ENCODE measurements at places on chromosomes 6 and 20. TPM values are rescaled to one million over a fixed set of nuclear protein-coding genes. Genes with fewer than 3 reads are reported as not detected.

- DNase-seq = no peak
These were observed 276.5 kb downstream of the CDKAL1 start for GRCh38 chr6:20810727-20811108.

DNA sequence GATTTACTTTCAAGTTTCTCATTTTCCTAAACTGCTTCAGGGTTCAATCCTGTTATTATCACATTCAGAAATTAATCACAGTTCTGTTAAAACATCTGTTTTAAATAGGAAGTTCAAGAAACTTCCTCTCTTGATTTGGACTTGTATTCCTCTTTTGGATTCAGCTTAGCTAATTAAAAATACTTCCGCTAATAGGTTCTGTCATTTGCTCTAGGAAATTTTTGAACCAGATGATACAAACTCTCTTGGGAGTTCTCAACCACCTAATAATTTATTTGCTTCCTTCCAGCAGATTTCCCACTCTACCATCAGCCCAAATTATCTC is 15.9 kb upstream of the TMEM30A start:
- DNase-seq = no peak

DNA sequence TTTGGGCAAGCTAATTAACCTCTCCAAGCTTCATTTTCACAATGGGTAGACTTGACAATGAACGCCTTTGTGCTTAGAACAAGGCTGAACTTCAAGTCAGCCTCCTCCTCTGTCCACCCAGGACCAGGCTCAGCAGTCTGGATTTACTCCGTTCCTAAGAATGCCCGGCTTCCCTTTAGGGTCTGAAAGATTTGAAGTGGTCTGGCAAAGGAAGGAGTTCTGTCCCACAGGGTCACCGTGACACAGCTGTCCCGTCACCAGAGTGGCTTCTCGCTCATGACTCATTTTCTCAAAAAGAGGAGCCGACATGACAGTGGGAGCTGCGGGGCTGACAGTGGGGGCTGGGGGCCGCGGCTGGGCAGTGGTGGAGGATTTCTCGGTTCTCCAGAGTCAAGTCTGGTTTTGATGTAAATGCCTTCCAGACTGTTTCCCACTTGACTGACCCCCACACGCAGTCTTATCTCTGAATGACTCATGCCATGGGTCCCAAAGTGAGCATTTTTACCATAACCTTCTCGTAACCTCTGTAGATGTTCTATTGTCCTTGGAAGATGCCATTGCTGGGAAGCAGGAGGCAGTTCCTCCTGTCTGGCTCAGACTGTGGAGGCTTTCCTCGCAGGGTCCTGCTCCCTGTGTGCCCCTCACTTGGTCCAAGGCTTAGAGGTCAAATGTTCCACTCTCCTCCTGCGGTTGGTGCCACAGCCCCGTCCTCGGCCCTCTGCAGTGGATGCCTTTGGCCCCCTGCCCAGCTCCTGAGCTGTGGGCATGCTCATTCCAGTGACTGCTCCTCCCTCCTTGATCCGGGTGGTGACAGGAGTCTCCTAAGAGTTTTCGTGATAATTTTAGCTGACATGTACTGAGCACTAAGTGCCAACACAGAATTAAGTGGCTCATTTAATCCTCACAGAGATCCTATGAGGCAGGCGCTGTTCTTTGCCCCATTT is 253.1 kb downstream of the FNDC1 start:
- DNase-seq = no peak

DNA sequence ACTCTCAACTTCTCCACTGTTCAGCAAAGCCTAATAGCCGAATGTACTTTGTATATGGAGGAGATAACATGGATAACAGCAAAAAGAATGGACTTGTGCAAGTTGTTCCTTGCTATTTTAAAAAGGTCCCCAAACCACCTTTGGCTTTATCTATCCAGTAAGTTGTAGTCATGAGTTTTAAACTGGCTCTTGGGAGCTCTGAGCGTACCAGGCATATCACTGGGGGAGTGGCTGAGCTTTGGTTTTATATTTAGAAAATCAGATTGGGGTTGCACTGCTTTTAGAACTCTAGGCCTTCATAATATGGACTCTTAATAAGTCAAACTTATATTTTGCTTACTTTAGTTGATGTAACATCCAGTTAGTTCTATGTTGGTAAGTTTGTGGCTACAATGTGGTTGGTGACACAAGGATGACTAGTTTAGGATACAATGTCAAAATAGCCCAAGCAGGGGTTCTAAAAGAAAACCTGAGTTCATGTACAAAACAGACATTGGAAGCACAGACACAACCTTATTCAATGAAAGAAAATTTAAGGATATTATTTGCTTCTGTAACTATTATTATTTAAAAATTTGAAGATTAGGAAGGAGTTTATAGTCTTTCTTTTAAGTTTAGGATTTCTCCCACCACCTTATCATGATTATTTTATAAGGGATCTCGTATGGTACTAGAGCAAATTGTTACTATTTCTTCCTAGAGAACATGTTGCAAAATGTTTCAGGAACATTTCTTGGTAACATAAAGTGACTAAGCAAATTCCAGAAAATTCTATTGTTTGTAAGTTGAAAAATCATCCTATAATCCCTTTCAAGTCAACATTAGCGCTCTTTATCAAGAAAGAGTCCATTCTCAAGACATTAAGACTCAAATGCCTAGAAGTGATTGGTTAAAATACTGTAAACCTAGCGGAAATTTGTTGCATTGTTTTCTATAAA is 165.8 kb upstream of the SUPT3H start:
- DNase-seq = no peak

DNA sequence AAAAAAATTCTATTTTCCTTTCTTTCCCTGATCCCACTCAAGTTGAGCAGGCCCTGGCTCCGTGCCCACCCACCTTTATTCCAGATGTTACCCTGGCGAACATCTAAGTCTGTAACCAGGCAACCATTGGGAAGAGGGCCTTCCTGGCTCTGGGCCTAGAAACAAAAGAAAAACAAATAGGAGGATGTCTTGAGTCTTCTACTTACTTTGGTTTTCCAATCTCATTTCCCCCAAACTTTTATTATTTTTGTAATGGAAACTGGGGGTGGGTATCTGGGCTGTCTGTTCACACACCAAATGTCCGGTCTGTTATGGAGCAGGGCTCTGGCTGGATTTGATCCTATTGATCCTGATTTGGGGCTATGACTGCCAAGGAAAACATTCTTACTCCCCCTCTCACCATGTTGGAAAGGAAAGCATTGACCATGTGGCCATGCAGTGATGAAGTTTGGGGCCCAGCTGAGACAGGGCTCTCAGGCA is 744.1 kb downstream of the DHX35 start:
- DNase-seq = no peak

- DNase-seq = no peak
These were observed 24.7 kb downstream of the PTGIS start for GRCh38 chr20:49543071-49543857.

GRCh38 chr6:25404091-25404490 is 124.9 kb downstream of the CARMIL1 start:
- no peak for DNase-seq

- DNase-seq = no peak
These were observed 158.8 kb downstream of the CDK19 start for GRCh38 chr6:110656492-110656891.

- DNase-seq = no peak
These were observed 157.4 kb downstream of the PKHD1 start for GRCh38 chr6:51929934-51930574.

EPPIN gene
- not detected for total RNA-seq

- DNase-seq = no peak
These were observed 14.8 kb upstream of the MYL9 start for GRCh38 chr20:36526521-36527011.

DLK2 gene
- total RNA-seq = 0.19 TPM

DNA sequence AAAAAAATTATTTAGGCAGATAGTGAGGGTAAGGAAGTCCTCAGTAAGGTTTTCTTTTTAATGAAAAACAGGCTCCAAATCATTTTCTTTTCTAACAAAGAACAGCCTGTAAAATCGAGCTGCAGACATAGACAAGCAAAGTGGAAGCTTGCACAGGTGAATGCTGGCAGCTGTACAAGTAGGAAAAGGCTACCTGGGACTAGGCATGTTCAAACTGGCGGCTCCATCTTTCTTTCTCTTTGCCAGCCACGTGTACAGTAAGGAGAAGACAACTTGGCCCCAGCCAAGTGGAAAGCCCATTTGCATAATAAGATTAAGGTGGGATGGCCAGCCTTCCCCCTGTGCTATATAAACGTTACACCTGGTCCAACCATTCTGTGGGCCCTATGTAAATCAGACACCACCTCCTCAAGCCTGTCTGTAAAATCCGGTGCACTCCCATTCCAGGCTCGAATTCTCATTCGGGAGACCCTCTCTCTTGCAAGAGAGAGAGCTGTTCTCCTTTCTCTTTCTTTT is 27.0 kb upstream of the SLC2A12 start:
- no peak for DNase-seq

GINM1 gene
- 22.9 TPM for total RNA-seq

DNA sequence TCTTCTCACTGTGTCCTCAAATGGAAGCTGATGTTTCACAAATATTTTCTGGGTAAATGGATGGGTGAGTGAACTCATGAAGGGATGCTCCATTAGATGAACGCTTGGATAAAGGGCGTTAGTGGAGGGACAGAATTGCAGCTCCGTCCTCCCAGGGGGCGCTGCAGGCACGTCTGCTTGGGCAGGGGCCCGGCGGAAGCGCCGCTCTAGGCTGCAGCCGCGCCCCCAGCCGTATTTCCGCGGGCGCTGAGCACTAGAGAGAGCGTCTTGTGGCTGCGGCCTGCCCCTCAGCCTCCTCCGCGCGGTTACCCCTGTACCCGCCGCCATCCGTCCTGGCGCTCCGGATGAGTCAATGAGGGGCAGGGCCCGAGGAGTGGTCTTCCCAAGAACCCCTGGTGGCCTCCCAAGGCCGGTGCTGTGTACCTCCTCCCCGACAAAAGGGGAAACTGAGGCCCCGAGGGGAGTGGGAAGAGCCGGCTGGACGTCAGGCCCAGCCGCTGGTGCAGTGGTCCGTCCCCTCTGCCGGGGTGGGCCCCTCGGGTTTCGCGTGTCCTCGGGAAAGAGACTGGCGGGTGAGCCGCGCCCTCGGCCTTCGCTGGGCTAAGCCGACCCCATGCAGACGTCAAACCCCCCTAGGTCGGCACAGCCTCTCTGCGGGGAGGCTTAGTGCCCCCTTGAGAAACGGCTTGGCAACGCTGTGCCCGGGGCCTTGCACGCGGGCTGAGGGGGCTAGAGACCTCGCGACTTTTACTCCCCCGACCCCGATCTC is 11.5 kb upstream of the SNHG17 start:
- DNase-seq = peak; percentile 92

MAP7 gene
- total RNA-seq = 74.3 TPM

DNA sequence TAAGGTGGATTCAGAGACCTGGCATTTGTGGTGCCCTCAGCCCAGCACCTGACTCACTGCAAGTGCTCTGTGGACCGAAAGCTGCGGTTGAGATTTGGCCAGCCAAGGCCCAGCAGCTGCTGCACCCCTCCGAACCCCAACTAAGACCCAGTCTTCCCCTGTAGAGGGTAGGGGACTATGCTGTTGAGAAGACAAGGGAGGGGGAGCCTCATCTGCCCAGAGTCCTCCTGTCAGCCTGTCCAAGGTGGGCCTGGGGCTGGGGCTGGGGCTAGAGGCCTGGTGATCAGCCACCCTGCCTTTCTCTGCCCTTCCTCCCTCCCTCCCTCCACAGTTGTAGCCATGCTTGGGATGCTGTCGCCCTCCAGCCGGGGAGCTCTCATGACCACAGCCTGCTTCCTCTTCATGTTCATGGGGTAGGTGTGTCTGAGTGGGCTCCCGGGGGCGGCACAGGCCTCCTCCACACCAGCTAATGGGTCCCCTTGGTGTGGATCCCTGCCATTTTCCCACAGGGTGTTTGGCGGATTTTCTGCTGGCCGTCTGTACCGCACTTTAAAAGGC is 40.9 kb downstream of the TM9SF4 start:
- no peak for DNase-seq

DNA sequence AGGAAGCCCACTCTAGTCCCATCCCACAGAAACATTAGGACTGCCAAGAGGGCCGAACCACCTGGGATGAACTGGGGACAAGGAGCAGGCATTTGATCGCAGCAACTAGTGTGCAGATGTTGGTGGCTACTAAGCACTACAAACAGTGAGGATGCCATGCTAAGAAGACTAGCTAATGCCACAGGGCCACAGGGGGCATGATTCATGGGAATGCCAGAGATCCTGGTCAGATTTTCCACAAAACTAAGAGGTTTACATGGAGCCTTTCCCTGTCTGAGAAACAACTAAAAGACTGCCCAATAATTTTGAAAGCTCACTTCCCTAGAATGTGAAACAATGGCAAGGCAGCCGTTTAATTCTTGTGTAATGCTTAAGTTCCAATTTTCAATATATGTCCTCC is 375.9 kb upstream of the PTCHD4 start:
- no peak for DNase-seq

GRCh38 chr6:159461998-159462397 is 231.0 kb downstream of the SOD2 start:
- no peak for DNase-seq

CCM2L gene
- total RNA-seq = 1.1 TPM

- no peak for DNase-seq
These were observed 31.4 kb downstream of the SLC22A2 start for GRCh38 chr6:160227038-160227768.

DNA sequence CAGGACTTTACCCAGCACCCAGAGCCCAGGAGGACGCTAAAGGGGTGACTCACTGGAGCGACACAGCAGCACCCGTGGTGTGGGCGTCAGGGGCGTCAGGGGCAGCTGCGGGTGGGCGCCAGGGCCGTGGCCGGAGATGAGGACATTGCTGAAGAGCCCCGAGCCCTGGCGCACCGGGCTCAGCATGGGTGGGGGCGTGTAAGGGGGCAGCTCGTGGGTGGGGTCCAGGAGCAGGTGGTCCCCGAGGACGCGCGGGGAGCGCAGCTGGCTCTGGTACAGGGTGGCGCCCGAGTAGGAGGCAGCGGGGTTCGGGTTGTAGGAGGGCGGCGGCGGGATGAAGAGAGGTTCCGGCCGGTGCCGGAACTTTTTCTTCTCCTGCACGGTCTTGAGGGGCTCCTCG is 41.6 kb upstream of the MRPS10 start:
- DNase-seq = no peak

- no peak for DNase-seq
These were observed 72.2 kb downstream of the RIN2 start for GRCh38 chr20:19830211-19830785.

GRCh38 chr6:121157906-121158305 is 176.4 kb downstream of the TBC1D32 start:
- no peak for DNase-seq

SMOC2 gene
- 29.6 TPM for total RNA-seq

NOTCH4 gene
- 3.7 TPM for total RNA-seq

GRCh38 chr6:116307001-116307400 is 27.3 kb upstream of the TSPYL1 start:
- DNase-seq = no peak

DNA sequence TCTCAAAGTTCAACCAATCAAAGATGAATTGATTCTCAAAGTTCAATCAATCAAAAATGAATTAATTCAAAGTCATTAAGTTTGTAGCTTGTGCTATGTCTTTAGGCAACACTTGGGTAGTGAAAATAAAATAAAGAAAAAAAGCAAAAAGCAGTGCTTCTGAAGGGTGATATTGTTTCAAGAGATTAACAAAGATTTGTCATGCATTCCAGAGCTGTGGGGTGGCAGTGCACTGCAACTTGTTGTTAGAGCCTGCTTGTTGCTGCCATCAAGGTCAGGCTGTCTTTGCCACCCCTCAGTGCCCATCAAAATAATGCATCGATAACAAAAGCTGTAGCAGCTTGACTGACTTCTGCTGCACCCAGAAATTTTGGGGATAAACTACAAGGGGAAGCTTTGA is 128.6 kb downstream of the RNF144B start:
- no peak for DNase-seq

TENT5A gene
- total RNA-seq = 20.1 TPM

- DNase-seq = no peak
These were observed 162.2 kb upstream of the THEMIS start for GRCh38 chr6:128062882-128063603.

CAP2 gene
- 2.7 TPM for total RNA-seq

- DNase-seq = no peak
These were observed 39.0 kb upstream of the AAR2 start for GRCh38 chr20:36197271-36197670.

DYNLT1 gene
- 140 TPM for total RNA-seq

MMP24 gene
- 0.50 TPM for total RNA-seq
